WTC11 (cell line): ENCODE measurements at places on chromosomes 2 and 18. TPM values are rescaled to one million over a fixed set of nuclear protein-coding genes. Genes with fewer than 3 reads are reported as not detected.

DNA sequence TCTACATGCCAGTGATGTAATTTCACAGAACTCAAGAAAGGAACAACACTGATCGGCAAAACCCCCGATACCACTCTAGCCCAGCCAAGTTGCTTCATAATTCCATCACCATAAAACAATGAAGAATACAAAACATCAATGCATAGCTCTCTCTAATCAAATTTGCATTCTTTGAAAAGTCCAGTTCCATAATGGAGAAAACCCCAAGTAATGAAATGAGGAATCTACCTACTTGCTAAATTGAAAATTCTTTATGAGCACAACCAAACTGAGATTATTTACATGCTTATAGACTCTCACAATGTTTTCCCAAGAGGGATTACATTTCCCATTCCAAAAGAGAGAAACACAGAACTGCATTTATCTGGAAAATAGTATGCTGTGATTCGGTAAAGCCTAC lies 186.5 kb downstream of the NR4A2 start:
- DNase-seq: no peak

- peak; percentile 52 for DNase-seq
Measured at GRCh38 chr2:235055891-235056516, 104.2 kb downstream of the SH3BP4 start.

DNA sequence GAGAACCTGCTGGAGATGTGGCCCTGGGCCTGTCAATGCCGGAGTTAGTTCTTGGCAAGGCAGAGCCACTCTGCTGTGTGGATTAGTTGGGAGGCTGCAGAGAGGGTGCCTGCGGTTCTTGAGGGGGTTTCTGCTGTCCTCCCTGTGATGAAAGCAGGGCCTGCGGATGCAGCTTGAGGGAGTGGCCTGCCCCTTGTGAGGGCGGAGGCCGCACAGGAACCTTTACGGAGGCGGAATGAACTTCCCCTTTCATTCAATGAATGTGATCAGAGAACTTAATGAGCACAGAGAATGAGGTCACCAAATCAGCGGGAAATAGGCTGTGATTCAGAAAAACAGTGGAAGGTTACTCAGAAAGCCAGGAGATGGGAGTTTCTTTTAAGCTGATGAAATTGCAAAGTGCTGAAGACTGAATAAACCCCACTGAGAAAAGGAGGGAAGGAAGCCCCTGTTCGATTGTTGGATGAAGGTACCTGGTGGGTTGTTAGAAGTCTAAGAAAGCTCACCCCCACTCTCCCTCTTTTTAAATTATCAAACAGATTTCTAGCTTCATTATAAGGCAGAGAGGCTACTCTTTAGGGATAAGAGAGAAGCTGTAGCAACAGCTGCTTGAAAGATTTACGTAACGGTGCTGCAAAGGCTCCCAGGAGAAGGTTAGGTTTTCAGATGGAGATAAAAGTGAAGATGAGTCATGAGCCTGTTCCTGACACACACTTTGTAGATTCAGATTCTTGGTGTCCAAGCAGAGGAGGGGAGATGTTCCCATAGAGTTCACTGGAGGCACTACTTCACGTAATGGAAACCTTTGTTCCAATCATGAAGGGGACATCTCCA lies 47.4 kb downstream of the VWA3B start:
- no peak for DNase-seq

DNA sequence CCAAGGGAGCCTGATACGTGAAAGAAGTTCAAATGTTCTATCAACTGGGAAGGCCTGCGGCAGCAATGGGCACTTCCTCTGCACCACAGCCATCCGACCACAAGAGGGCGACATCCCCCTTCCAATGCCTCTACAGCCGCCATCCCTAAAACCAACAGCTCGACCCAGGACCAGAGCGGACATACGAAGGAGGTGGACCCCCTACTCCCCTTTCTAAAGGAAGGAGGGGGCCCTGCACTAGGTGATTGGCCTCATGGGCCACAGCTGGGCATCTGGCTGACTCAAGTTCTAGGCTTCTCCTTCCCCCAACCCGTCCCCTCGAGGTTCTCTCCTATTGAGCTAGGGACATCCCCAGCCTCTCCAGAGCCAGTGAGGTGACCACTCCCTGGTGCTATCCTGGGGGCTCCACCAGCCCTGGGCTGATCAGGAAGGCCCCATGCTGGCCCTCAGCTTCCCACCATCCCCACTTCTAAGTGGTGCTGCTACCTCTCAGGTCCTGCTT lies 217.2 kb downstream of the TNS1 start:
- peak; percentile 87 for DNase-seq

- no peak for DNase-seq
Measured at GRCh38 chr2:116716038-116716437, 1098.5 kb upstream of the DDX18 start.

- DNase-seq: no peak
Measured at GRCh38 chr2:6590442-6590841, 275.3 kb downstream of the CMPK2 start.

DNA sequence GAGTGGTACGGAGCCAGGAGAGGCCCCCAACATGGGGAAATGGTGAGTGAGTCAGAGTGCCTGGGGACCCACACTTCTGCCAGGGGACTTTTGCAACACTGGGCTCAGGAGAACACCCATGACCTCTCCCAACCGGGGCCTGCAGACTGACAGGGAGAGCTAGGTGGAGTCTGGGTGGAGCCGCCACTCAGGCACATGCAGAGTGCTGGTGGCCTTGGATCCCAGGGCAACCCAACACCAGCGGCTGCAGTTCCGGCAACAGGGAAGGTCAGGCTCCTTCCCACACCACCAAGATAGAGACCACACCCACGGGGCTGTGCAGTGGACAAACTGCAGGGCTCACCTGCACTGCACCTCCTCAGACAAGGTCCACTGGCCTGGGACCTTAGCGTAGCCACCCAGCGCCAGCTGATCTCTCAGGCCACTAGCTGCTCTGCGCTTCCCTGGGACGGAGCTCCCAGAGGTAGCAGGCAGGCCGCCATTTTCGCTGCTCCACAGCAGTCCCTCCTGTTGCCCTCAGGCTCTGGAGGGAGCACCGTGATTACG lies 99.0 kb downstream of the EFEMP1 start:
- DNase-seq: no peak

DNA sequence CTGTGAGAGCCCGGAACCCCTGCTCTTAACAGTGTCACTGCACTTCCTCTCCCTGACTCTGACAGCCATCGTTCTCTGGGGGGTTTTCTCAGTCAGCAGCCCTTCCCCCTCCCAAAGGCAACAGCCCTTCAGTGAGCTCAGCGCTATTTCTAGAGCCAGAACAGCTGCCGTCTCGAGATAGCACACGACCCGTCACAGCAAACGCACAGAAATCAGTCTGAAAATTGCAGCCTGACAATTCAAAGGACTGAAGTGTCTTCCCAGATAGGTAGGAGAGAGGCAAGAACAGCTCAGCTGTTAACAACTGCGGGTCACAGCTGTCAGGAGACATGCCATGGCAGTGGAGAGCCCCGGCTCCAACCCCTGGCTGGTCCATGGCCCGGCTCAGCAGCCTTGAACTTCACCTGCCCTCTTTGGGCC lies 45.4 kb downstream of the ST8SIA5 start:
- DNase-seq: no peak

- DNase-seq: no peak
Measured at GRCh38 chr2:170503971-170504809, 210.9 kb upstream of the SP5 start.

DNA sequence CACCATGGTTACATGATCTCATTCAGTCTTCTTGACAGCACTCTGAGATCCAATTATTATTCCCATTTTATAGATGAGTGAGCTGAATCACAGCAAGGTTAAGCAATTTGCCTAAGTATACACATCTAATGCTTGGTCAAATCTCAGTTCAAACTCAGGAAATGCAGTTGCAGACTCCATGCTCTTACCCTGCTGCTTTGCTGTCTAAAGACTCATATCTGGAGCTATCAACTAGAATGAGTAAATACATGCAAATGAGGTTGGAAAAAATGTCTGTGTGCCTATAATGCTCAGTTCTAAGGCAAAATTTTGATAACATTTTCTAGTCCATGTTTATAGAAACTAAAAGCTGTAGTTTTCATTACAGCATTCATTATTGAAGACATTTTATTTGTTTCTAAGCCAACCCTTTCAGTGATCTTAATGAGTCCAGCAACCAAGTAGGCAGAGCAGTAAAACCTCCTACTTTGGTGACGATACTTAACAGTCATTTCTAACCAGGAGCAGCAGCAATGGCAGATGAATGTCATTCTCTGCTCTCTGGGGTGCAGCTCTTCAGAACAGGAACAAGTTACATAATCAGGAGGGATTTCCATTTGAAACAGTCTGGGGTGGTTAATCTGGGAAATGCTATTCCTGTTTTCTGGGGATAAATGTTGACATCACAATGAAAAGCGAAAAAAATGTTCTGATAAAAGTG lies 396.8 kb upstream of the UBE2E3 start:
- DNase-seq: no peak

DNA sequence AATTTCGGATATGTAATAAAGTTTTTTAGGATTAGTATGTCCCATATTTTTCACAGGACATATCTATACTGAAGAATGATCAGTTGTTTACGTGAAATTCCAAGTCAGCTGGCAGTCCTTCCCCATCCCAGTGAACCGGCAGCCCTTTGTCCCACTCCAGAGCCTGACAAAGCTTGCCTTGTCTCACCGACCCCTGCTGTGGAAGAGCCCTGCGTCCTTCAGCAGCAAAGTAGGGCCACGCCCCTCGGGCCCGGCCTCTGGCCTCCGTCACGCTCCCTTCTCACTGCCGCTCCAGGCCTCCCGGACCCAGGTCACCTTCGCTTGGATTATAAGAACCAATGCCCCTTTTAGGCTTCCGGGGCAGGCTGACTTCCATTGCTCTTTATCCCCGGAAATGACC lies 89.8 kb upstream of the TGIF1 start:
- DNase-seq: peak; percentile 72

DNA sequence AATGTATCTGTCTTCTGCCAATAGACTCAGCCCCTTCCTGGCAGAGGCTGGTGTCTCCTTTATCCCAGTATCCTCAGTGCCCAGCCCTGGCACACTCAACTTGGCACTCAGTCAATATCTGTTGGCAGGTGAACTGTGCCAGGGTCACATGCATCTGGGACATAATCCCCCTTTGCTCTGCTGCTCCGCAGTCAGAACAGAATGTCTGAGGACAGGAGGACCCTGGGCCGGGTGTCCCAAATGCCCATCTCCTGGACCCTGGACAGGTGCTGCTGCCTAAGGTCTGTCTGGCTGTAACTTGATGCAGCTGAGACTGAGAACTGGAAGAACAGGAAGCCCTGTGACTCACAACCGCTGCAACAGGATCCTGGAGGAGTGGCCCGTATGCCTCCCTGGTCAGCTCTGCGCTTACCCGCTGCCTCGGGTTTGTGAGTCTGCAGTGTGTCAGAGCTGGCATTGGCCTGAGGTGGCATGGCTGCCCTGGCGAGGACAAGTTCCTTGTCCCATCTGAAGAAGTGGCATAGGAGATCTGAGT lies 11.4 kb downstream of the HK2 start:
- DNase-seq: peak; percentile 36

GRCh38 chr2:17915811-17916518 lies 37.5 kb downstream of the KCNS3 start:
- no peak for DNase-seq

DNA sequence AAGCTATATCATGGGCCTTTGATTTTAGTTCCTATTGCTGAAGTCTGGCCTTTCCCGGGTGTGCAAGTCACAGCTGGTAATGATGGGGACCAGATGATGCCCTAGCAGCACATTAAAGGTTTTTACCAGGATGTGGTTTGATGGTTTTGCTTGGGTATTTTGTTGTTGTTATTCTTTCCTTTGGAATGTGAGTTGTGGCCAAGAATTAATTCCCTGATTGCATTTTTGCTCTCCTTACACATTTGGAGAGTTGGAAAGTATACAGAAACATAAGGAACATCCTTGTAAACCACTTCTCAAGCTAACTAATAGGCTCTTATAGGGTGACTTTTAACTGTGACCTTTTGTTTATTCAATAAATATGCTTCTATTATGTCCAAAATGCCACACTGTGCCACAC lies 154.1 kb upstream of the MMADHC start:
- DNase-seq: no peak

- peak; percentile 91 for DNase-seq
Measured at GRCh38 chr2:96951125-96951654, 35.2 kb downstream of the FAM178B start.

- DNase-seq: peak; percentile 52
Measured at GRCh38 chr2:39664888-39665591, 677 bp upstream of the TMEM178A start.

GRCh38 chr2:40178971-40179370 lies 272.9 kb downstream of the SLC8A1 start:
- DNase-seq: no peak

GRCh38 chr2:208608122-208608835 lies 201.7 kb downstream of the PTH2R start:
- DNase-seq: no peak

DNA sequence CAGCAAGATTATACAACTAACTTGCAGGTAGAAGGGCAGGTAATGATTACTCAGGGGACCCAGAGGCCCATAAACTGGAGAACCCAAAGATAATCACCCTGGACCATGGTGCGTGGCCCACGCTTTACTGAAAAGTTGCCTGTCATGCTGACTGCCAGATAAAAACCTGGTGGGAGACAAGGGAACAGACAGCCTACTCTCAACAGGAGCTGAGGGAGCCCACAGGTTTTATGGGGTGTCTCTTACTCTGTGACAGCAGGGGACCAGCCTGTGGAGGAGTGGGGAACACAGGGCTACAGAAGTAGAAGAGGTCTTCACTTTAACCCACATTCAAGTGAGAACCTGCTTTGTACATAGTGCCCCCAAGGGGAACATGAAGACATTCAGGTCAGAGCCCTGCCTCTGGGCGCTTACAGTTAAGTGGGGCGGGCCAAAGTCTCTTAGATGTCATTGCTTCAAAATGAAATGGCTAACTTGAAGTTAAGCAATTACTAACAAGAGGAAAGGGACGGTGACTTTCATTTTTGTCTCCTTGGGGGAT lies 60.4 kb downstream of the DHRS9 start:
- no peak for DNase-seq

- DNase-seq: no peak
Measured at GRCh38 chr2:109335631-109336176, 206.7 kb downstream of the SH3RF3 start.

Gene ITGA4
- total RNA-seq: 2.0 to 3.0 TPM (median 2.7 TPM) in 3 replicates

Gene SERPINB5
- 0.17 to 0.25 TPM (median 0.18 TPM) in 3 replicates for total RNA-seq

Gene SERPINB11
- not detected in 3 replicates for total RNA-seq

Gene PLB1
- total RNA-seq: 0.27 to 0.44 TPM (median 0.39 TPM) in 3 replicates

Gene DSC3
- total RNA-seq: 2.1 to 2.8 TPM (median 2.6 TPM) in 3 replicates

Gene ACTG2
- total RNA-seq: 1.4 to 2.7 TPM (median 1.8 TPM) in 3 replicates

Gene UGT1A4
- 0.14 to 0.22 TPM in 2 of 3 replicates, not detected in the other for total RNA-seq

Gene SOWAHC
- 14.2 to 18.6 TPM (median 14.5 TPM) in 3 replicates for total RNA-seq

Gene KCMF1
- 114 to 118 TPM (median 117 TPM) in 3 replicates for total RNA-seq

Gene RND3
- total RNA-seq: 50.6 to 64.4 TPM (median 55.8 TPM) in 3 replicates

Gene FEV
- not detected in 3 replicates for total RNA-seq

Gene ABCG8
- total RNA-seq: 0.23 to 0.25 TPM in 2 of 3 replicates, not detected in the other

Gene IL1B
- not detected in 3 replicates for total RNA-seq

Gene CASP8
- total RNA-seq: 3.3 to 4.8 TPM (median 4.4 TPM) in 3 replicates

Gene FLACC1
- 0.17 to 0.62 TPM (median 0.23 TPM) in 3 replicates for total RNA-seq

Gene CFC1
- not detected in 3 replicates for total RNA-seq
